Lower lobe of right lung (tissue), 2 donors: ENCODE measurements at places on chromosomes 1 and 21. TPM values are rescaled to one million over a fixed set of nuclear protein-coding genes. Genes with fewer than 3 reads are reported as not detected.
A peak's percentile ranks its signal among the peaks of the same experiment; 100 is the strongest.

Gene PTGER3
- 1.9 TPM for total RNA-seq

DNA sequence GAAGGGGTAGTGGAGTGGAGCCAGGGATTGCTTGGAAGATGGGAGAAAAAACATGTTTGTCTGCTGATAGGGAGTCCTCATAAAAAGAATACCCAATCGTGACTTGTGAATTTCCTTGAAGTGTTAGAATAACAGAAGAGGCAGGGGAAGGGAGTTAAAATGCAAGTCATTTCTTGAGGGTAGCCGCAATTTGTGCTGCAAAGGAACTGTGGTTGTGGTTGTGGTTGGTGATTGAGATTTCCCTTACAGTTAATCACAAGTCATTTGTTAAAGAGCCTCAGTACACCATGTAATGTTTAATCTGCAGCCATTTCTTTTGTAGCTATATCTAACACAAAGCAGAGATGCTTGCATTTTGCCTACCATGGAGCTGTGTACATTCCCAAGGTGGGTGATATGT lies 38.5 kb upstream of the EGLN1 start:
- no peak for DNase-seq

DNA sequence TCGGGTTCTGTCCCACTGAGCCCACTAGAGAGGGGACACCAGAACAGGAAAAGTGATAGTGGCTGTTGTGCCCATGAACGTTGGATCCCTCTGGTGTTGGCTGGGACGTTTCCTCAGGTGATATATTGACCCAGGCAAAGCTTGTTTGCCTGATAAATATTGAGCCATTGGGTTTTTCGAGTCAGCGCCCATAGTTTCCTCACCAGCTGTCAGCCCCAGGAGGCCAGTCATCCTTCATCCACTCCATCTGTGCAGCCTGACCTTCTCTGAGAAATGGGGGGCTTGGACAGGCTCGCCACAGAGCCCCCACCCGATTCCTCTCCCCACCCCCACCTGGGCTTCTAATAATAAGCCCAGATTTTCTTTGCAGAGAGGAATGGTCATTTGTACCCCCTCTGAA lies 13.3 kb downstream of the DISP3 start:
- DNase-seq: no peak

DNA sequence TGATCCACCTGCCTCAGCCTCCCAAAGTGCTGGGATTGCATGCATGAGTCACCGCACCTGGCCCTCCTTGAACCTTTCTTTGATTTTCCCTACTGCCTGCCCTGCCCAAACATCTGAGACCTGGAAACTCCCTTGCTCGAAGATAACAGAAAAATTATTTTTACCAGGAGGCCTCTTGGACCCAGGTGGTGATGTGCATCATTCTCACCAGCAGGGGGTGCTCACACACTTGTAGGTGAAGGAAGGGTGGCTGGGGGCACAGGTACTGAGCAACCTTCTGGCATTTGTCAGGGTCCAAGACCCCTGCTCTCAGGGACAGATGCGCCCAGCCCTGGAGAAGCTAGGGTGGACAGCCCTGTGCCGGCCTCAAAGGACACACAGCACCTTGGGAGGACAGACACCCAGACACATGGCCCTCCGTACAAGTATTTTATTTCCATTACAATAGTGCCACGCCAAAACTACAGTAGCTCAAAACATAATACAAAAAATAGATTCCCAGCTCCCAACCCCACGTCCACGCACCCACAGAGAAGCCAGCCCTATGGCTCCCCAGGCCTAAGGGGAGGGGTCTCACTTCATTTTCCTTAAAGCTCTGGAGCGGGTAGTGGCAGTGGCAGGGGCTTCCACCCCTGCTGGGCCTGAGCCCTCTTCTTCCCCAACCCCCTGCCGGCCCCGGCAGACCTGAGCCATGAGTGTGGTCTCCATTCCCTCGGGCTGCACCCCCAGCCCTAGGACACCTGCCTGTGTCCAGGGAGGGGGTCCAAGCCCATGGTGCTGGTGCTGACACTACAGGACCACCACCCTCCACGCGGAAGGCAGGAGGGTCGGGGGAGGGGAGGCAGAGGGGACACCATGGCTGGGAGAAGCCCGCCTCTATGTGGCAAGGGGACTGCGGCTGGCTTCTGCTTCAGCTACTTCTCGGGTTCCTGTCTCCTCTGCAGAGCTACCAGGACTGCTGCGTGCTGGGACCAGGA lies 40.4 kb upstream of the EIF4G3 start:
- DNase-seq: peak; percentile 58
